ENCODE measurements at places on chromosomes 5 and 9. TPM values are rescaled to one million over a fixed set of nuclear protein-coding genes. Genes with fewer than 3 reads are reported as not detected.
A peak's percentile ranks its signal among the peaks of the same experiment; 100 is the strongest.

GRCh38 chr5:106019261-106019660 lies 1651.5 kb downstream of the EFNA5 start:
- DNase-seq = peak; percentile 79

GRCh38 chr5:146209714-146210113 lies 6.3 kb downstream of the RBM27 start:
- peak; percentile 69 for DNase-seq

DNA sequence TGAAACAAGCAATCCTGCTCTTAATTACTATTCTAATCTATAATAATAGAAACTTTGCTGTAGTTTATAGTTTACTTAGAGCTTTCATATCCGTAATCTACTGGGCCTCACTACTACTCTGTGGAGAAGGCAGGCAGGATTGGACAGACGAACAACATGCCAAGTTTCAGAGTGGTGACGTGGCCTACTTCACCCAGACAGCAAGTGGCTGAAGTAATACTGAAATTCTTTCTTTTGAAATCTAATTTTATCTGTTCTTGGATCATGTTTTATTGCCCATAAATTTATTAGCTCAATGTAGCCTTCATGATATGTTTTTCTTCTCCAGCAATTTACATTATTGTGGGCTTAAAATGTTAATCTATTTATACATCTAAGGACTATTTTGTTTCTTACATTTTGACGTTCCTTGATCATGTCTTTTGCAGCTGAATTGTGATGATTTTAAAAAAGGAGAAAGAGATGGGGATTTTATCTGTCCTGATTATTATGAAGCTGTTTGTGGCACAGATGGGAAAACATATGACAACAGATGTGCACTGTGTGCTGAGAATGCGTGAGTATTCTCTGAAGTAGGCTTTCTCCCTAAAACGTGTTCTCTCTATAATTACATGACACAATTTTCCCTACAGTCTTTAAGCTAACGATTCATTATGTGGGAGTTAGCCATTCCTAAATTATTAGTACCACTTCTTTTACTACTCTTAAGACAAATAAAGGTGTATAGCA lies 22.4 kb downstream of the SPINK5 start:
- no peak for DNase-seq

GRCh38 chr9:121485623-121486022 lies 14.0 kb downstream of the GGTA1 start:
- DNase-seq = peak; percentile 77

DNA sequence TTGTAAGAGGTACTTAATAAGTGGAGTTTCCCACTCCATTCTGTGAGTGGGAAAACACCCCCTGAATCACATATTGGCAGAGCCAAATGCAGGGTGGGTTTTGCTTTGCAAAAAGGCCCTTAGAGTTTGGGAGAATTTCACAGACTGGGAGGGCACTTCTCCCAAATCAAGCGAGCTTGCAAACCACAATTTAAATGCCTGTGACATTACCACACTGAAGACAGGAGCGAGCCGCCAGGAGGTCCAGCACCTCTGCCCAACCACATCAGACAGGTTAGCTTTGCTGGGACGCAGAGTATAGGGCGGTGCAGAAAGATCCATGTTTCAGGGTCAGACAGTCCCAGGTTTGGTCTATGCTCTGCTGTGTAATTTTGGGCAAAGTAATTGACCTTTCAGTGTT lies 2.3 kb downstream of the ALAD start:
- DNase-seq = no peak

- peak; percentile 61 for DNase-seq
Observed at GRCh38 chr5:94360382-94361130, 257.8 kb downstream of the KIAA0825 start.

DNA sequence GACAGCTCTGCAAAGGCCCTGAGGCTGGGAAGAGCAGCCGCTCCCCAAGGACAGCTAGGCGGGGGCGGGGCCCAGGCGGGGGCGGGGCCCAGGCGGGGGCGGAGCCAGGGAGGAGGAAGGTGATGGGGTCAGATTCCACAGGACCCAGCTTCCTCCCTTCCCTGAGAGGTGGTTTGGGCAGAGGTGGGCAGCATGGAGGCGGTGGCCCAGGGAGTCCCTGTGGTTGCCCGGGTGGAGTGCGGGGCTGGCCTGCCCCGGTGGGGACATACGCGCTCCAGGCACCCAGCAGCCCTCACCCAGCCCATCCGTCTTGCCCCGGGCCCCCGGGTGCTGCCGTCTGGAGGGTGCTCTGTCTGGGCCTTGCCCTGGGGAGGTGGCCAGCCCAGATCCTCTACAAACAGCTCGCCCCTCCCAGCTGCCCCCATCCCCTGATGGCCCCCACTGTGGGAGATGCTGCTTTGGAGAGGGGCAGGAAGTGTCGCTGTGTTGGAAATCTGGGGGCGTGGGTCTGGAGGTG lies 11.0 kb upstream of the RNU6ATAC start:
- DNase-seq = no peak

- DNase-seq = no peak
Observed at GRCh38 chr5:132095424-132095972, 21.9 kb downstream of the CSF2 start.

DNA sequence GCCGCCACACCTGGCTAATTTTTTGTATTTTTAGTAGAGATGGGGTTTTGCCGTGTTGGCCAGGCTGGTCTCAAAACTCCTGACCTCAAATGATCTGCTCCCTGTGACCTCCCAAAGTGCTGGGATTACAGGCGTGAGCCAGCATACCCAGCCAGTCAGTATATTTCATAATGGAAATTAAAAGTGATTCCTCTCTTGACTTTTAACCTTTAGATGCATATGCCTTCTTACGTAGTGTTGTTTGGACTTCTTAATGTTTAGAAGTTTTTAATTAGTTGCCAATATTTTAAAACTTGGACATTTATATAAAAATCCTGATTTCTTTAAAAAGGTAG lies 22.4 kb downstream of the DENND4C start:
- DNase-seq = no peak

DNA sequence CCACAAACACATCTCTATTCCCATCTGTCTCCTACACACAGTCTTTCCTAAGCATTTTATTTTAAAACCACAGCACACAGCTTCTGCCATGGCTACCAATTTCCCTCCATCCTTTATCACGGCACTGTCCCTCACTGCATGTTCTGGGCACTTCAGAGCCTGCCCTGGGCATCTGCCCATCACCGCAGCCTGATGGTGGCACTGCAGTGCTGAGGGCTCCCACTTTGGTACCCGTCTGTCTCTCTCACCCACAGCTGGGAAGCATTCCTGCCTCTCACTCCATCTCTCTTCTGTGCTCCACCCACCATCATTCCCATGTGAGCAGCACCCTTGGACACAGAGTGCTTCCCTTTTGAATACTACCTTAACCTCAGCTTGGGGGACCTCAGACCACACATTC lies 31.7 kb downstream of the ZDHHC11 start:
- no peak for DNase-seq

DNA sequence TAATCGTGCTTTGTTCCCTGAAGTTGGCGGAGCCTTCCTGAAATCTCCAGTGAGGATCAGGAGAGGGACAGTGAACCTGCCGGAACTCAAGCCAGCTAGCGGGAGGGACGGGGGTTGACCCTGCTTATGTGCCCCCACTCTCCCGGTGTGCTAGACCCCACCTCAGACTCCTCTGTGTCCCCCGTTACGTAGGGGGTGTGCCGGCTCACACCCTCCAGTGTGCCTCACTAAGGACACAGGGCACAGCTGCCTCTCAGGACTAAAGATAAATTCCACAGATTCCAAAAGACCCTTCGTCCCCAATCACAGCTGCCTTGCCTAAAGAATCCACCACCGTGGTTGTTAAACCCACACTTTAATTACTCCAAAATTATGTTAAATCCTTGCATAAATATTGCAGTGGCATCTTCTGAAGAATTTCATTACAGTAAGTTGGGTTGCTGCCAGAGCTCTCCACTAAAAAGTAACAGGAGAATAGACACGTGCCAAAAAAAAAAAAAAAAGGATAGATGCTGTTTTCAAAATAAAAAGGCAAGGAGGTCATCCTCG lies 73.7 kb downstream of the GTF3C4 start:
- peak; percentile 19 for DNase-seq

DNA sequence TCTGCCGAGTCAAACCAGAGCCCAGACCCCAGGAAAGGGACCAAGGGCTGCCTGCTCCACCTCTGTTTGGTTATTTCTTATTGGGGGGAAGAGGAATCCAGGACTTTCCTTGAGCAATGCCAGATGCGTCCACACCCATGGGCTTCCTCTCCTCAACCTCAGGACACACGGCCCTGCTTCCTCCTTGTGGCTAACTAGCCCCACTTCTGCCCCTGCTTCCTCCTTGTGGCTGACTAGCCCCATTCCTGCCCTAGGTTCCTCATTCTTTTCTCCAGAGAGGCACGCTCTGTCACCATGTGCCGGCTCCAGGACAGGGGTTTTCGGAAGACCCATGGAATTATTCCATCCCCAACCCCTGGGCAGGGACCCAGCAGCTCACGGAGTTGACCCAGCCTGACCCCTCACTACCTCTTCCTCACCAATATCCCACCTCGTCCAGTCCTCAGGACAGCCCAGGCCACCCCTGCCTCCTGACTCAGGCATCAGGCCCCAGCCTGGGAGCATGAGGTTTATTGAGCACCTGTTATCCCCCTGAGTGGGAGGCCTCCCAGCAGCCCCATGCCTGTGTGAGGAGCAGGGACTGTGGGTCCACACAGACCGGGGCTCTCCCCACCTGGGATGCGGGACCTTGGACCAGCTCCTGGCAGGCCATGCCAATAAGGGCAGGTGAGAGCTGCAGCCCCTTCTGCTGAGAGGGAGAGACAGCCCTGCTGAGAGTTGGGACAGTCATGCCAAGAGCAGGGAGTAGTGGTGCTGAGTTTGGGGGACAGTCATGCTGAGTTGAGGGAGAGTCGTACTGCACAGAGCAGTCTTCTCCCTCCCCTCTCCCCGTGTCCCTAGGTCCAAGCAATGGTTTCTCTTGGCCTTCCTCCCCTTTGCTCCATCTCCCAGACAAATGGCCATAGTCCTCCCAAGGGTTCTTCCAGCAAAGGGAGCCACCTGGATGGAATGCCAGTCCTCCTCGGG lies 11.8 kb upstream of the FCN1 start:
- DNase-seq = peak; percentile 70

GRCh38 chr5:59660737-59661136 lies 232.8 kb downstream of the PDE4D start:
- no peak for DNase-seq

- no peak for DNase-seq
Observed at GRCh38 chr9:120307599-120307998, 272.4 kb downstream of the CDK5RAP2 start.

DNA sequence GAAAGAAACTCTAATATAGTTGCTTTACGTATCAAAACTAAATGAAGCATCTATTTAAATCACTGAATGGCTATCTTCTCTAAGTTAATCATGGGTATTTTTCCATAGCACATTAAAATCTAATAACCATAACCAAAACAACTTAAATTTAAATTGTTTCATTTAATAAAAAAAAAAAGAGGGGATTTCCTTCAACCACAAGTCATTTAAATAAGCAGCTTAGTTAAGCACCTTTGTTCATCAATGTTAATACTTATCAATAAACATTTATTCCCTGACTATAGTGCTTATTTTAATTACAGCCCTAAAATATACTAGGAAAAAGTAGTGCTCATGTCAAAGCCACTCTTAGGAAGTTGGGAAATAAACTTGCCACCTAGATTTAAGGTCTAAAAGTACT lies 30.3 kb downstream of the ZNF608 start:
- no peak for DNase-seq

DNA sequence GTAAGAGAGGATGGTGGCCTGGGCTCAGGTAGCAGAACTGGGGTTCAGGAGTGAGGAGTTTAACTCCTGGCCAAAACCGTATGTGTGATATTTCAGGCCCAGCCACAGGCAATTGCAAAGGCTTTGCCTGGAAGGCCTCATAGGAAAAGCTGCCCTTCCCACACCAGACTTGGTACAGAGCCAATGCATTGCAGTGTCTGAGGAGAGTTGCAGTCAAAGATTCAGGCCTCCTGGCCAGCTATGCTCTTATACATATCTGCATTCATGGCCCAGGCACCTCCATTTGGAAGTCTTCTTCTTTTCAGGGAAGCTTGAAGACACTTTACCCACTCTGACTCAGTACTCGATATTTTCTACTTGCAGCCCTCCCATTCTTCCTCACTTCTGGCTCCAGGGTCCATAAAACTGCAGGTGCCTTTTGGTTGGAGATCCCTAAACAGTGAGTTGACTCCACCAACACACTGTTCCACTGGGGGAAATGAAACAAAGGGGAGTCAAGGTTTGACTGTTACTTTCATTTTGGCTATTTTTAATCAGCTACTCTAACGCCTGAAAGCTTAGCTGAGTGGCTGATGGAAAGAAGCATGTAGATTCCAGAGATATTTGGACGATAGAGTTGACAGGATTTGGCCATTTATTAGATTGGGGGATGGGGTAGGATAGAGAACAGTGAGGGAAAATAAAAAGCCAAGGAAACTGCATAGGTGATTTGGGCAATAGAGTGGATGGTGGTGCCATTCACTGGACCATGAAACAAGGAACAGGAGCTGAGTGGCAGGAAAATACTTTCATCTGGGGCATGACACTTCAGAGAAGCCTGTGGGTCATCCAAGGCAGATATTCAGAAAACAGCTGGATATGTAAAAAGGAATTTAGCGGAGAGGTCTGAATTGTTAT lies 30.6 kb upstream of the IL33 start:
- peak; percentile 47 for DNase-seq

DNA sequence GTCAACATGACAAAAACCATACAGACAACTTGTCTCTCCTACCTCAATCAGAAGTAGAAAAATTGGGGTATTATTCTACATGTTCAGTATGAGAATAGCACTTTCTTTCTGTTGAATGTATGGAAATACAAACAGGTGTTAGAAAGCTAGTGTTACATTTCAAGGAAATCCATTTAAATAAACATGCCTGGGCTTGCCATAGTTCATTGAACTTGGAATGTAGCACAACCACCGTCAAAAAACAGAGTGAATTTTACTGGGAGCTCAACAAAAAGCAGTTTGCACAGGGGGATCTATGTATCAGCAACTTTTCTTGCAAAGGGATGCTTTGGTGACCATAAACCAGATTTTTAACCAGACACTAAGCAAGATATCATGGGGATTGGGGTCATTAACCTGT lies 307.9 kb upstream of the SMARCA2 start:
- DNase-seq = no peak

DNA sequence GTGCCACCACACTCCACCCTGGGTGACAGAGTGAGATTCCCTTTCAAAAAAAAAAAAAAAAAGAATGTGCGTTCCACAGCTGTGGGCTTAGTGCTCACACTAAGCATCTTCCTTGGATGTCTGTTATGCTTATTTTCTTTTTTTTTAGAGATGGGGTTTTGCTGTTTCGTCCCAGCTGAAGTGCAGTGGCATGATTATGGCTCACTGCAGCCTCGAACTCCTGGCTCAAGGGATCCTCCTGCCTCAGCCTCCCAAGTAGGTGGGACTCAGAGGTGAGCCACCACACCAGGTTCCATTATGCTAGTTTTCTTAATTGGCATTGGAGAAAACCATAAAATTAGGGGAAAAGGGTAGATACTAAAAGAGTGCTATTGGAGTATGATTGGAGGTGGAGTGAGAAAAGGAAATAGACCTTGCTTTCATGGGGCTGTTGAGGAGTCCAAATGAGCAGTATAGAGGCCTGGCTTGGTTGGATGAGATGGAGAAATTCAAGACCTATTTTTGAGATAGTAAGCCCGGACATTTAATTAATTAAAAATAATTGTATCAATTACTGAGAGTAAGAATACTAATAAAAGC lies 978 bp upstream of the BRD3OS start:
- DNase-seq = no peak

TAF11L5 gene
- not detected for total RNA-seq

CCNJL gene
- total RNA-seq = 3.8 TPM

THBS4 gene
- 315 TPM for total RNA-seq

PRRT1B gene
- total RNA-seq = not detected

ANKRD31 gene
- total RNA-seq = 0.27 TPM

DNAJC18 gene
- total RNA-seq = 15.3 TPM

DND1 gene
- total RNA-seq = 0.31 TPM

CDKN2B gene
- 0.31 TPM for total RNA-seq

All from muscle of leg (tissue), 16 donors.